Ammon's horn (tissue), 1 donor: ENCODE measurements at places on chromosomes 7 and 10.

DNA sequence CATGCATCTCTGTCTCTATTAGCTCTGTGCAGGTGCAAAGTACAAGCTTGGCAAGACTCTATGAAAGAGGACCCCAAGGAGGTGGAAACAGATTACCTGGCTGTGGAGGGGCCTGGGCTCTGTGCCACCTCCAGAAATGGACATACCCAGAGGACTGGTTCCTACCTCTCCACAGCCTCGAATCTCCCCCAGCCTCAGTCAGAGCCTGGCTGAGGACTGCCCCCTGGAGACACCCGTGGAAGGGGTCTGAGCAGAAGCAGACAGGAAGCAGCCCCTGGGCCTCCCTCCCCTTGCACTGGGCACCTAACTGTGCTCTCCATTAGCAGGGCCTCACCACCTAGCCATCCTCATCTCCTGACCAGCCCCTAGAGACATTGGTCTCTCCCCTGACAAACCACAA, 92.0 kb downstream of the DLG5 start:
- no peak for DNase-seq

DNA sequence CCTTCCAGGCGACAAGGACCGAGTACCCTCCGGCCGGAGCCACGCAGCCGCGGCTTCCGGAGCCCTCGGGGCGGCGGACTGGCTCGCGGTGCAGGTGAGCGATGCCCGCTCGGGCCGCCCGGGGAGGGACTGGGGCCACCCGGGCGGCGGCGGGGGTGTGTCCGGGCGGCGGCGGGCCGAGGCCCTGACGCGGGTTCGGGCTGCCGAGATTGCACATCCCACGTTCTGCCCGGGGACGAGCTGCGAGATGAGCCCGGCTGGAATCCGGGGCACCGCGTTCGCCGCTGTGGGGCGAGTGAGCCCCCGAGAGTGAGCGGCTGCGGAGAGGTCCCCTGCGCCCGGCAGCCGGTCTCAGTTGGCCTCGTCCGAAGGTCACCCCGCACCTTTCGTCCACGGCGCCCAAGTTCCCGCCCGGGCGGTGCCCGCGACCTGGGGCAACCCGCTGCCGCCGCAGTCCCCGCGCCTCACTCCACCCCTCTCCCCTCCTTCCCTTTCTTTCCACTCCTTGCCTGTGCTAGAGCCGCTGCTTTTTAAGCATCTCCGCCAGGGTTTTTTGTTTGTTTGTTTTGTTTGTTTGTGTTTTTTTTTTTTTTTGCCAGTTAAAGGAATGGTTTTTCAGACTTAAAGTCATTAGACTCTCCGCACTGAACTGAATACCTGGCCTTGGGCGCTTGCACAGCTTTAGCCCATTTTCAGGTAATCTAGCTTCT, 515 bp downstream of the RALA start:
- DNase-seq = peak; percentile 18

GRCh38 chr10:105187243-105187642, 546.2 kb downstream of the SORCS3 start:
- DNase-seq = no peak

GRCh38 chr10:59648711-59649201, 60.9 kb downstream of the SLC16A9 start:
- peak; percentile 73 for DNase-seq

GRCh38 chr7:156612930-156613329, 27.6 kb upstream of the RNF32 start:
- DNase-seq = no peak

GRCh38 chr10:102856758-102857424, 2.8 kb downstream of the BORCS7 start:
- no peak for DNase-seq

- DNase-seq = no peak
Measured at GRCh38 chr10:131187274-131187673, 124.2 kb downstream of the TCERG1L start.

DNA sequence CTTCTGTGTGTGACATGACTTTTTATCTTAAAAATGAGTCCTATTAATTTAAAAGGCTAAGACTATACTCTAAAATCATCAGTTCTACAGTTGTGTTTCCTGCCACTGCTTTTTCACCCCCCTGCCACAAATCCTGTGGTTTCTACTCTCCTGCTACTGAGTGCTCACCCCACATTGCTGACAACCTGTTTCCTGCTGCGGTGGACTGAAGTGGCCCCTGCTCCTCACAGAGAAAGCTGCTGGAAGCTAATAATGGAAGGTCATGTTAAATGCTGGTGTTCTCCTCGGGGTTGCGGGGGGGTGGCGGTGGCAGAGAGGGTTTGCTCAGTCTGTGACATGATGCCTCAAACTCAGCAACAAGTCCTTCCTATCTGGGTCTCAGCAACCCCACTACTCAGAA, 113.2 kb upstream of the INHBA start:
- peak; percentile 40 for DNase-seq

- no peak for DNase-seq
Measured at GRCh38 chr7:45645141-45645969, 71.2 kb downstream of the ADCY1 start.

- no peak for DNase-seq
Measured at GRCh38 chr10:63760034-63760707, 239.0 kb downstream of the REEP3 start.

DNA sequence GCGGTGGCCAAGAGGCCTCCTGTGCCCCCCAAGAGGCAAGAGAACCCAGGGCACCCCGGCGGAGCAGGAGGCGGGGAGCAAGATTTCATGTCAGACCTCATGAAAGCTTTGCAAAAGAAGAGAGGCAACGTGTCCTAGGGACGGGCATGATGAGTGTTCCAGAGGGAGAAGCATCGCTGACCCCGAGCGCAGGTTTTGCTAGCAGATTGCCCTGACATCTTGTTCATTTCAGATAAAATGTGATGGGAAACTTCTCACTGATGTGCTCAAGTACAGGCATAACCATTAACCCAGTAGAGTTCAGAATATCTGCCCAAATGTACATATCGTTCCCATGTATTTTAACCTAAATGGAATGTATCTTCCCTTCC, 129.2 kb downstream of the APBB1IP start:
- DNase-seq = no peak

DNA sequence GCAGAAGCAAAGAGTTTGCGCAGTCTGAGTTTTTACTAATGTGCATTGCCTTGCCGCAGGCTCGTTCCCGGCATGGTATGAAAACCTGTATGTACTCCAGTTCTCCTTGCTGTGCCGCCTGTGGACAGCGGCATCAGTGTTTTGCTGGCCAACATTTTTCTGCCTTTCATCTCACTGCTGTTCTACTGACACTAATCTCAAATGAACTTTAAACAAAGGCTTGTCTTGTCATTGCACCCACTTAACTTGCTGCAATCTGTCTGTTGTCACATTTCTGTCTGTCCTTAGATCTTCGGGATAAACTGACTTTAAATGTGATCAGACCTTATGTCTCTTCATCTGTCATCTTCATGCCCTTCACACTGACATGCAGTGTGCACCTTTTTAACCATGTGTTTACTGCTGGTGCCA, 71.7 kb upstream of the ZNRF2 start:
- DNase-seq = peak; percentile 54

- no peak for DNase-seq
Measured at GRCh38 chr10:115171392-115171960, 78.3 kb downstream of the ATRNL1 start.

DNA sequence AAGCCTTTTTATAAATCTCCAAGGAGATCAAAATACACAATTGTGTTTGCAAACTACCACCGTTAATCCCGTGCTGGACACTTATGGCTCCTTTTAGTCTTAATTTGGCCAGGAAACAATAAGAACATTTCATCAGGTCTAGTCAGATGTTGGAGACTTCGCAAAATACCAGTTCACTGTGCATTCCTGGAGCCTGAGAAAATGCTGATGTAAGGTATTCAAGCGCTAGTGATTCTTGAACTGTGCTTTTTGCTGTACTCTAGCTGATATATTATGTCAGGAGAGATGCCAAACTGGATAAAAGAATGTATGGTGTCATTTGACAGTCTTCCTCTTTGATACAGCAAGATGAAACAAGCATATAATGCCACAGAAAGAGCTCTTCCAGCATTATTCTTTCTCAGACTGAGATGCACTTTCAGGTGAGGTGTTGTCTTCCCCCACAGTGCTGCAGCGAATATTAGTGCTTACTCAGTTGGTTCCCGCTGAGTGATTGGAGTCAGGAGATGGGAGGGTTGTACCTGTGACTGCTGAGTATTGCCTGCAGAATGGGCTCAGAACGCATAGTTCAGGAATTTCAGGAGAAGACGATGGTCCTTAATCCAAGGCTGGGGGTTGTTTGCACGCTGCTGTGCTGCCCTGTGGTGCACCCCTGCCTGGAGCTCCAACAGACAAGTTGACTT, 59.2 kb downstream of the OGDH start:
- DNase-seq = no peak

DNA sequence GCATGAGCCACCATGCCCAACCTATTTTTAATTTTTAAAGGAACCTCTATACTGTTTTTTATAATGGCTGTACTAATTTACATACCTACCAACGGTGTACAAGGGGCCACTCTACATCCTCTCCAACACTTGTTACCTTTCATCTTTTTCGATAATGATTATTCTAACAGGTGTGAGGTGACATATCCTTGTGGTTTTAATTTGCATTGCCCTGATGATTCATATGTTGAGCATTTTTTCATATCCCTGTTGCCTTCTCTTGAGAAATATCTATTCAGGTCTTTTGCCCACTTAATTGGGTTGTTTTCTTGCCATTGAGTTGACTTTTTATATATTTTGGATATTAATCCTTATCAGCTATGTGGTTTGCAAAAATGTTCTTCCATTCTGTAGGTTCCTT, 167.0 kb downstream of the CTTNBP2 start:
- no peak for DNase-seq

GRCh38 chr10:79069325-79070080, 737 bp downstream of the ZMIZ1 start:
- DNase-seq = peak; percentile 48

DNA sequence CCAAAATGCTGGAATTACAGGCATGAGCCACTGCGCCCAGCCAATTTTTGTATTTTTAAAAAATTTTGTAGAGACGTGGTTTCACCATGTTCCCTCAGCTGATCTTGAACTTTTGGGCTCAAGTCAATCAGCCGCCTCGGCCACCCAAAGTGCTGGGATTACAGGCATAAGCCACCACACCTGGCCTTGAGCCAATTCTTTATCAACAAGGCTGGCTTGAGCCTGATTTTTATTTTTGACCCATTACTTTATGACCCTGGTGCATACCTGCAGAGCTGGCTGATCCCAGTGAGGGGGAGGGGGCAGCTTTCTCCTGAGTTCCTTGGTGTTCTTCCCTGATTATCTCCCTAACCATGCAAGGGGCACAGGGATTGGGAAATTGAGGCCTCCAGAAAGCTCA, 15.8 kb upstream of the CPA1 start:
- DNase-seq = no peak

GRCh38 chr10:60234551-60234950, 155.1 kb downstream of the ANK3 start:
- no peak for DNase-seq

GRCh38 chr7:147803606-147804005, 787.0 kb upstream of the C7orf33 start:
- DNase-seq = no peak
